ENCODE measurements at places on chromosomes 3 and 15.

DNA sequence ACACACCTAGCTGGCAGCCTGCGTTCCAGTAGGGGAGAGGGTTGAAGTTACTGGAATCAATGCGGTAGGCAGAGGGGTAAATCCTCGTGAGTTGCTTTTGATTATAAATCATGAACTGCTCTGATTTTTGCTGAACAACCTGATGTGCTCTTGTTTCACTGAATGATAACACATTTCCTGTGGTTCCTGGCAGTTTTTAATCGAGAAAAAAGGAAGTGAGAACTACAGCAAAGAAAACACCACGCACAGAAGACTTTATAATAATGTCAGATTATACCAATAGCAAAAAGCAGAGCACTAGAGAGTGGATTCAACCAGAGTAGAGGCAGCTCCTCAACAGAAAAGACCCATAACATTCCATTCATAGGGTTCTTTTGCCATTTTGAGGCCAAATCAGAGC, 200.8 kb upstream of the STRIT1 start:
- DNase-seq = no peak

- no peak for DNase-seq
Observed at GRCh38 chr3:27528791-27529190, 44.6 kb upstream of the SLC4A7 start.

- DNase-seq = no peak
Observed at GRCh38 chr3:64440498-64440897, 215.2 kb upstream of the PRICKLE2 start.

DNA sequence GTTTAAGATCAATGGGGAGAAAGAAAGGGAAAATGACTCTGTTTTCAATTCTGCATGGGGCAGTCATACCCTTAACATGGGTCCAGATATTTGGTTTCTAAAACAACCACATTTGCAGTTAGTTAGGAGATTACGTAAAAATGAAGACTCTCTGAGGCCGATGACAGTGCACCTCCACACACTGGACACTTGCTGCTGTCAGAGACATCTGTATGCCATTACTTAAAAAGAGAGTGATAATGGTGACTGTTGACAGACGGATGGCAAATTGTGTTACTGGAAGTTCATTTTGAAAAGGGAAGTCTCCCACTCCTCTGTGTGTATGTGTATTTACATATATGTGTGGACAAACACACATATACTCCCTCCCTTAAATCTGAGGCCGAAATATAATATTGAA, 304.5 kb upstream of the SEMA6D start:
- DNase-seq = no peak

DNA sequence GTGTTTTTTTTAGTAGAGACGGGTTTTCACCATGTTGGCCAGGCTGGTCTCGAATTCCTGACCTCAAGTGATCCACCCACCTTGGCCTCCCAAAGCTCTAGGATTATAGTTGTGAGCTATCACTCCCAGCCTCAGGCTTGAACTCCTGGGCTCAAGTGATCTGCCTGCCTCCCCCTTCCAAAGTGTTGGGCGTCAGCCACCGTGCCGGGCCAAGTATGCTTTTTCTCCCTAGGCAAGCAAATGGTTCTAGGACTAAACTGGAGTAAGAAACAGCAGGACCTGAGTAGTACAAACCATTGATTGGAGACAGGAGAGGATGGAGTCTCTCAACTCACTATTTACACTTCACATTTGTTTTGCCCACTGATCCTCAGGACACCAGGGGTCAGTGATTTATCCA, 4.6 kb upstream of the PTPN9 start:
- no peak for DNase-seq

Data from NCI-H1092 (cell line).